Mononuclear cell (primary cell): ENCODE measurements at places on chromosomes 11 and 22. TPM values are rescaled to one million over a fixed set of nuclear protein-coding genes. Genes with fewer than 3 reads are reported as not detected.

Gene DAGLA
- total RNA-seq = 0.94 TPM

Gene POTEH
- not detected for total RNA-seq

Gene CD3G
- total RNA-seq = 49.7 TPM

Gene OR4A47
- 0.21 TPM for total RNA-seq

Gene ENTHD1
- total RNA-seq = 0.10 TPM

Gene RASL10A
- total RNA-seq = 0.21 TPM

Gene RRAS2
- 28.7 TPM for total RNA-seq

Gene MAJIN
- not detected for total RNA-seq

Gene PDGFD
- total RNA-seq = 3.4 TPM

Gene OR51B4
- not detected for total RNA-seq

Gene FAM111B
- total RNA-seq = 3.3 TPM

Gene B3GAT1
- total RNA-seq = 0.73 TPM

Gene RGL4
- total RNA-seq = 9.2 TPM

Gene IFITM1
- 276 TPM for total RNA-seq

Gene NOX4
- total RNA-seq = not detected

Gene ANGPTL5
- total RNA-seq = 0.10 TPM

Gene MYO7A
- 1.5 TPM for total RNA-seq

Gene LGR4
- total RNA-seq = 2.3 TPM
